ENCODE measurements at places on chromosomes 4 and X.

DNA sequence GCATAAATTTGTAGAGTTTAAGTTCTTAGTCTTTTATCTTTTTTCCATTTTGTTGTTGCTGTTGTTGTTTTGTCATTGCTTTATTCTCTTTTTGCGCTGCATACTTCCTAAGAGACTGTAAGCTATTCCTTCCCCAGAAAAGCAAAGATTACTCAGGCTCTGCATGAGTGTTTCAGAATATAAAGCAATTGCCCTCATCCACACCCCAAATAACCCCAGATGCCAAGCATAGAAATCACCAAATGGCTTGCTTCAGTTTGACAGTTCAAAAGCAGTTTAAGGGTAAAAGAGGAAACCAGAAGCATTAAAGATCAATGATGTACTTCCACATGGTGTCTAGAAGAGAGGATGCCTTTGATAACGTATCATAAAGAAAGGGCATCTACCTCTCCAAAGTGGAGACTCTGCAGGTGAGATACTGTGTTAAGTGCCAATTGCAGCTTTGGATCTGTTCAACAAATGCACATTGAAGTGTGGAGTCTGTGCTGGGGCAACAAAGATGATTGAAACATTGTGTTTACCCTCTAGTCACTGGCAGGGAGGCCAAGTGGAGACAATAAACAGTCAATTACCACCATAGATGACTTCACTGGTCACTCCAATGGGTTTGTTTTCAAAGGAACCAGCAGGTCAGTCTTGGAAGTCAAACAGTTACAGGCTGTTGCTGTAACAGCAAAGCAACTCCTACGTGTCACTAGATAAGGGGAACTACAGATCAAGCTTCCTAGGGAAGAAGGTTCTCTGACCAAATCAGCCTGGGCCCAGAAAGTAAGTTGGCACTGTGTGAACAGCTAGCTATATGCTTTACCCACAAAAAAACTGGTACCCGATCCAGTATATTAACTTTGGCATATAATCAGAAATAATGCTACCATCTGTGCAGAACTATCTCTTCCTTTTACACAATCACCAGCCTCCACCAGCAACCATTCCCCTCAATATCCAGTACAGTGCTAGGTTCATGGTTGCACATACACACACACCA lies 40.6 kb upstream of the IL21 start:
- peak; percentile 9 for DNase-seq

DNA sequence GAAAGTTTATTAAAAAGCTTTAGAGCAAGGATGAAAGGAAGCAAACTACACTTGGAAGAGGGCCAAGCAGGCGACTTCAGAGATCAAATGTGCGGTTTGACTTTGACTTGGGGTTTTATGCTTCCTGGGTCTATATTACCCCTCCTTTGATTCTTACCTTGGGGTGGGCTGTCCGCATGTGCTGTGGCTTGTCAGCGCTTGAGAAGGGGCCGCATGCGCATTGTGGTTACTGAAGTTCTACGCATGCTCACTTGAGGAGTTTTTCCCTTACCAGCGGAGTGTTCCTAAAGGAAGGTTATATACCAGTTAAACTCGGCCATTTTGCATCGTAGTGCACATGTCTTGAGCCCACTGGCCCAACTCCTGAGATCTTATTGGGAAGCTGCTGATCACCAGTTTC lies 9.9 kb downstream of the ZNF157 start:
- DNase-seq = no peak

DNA sequence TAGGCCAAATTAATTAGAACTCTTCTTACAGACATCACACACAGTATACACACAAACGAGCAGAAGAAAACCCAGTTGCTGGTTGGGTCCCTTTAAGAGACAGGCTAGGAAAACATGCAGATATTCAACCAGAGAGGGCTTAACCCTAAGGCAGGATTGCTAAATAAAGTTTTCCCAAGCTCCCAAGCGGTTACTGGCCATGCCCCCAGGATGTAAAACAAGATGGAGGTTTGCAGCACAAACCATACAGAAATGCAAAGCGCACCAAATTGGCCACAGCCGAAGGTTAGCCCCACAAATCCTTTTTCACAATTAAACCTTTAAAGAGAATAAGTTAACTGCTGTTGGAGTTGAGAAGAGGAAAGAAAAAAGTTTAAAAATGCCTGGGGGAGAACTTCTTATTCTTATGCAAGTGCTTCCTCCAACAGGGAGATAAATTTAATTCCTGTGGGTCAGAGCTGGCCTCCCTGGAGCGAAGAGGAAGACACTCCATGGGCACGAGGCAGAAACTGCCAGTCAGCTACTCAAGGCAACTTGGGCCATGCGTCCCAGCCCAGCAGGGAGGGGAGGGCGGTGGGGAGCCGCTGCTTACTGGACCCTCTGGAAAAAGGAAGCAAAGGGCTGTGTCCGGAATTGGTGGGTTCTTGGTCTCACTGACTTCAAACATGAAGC lies 167.6 kb upstream of the ARSJ start:
- no peak for DNase-seq

DNA sequence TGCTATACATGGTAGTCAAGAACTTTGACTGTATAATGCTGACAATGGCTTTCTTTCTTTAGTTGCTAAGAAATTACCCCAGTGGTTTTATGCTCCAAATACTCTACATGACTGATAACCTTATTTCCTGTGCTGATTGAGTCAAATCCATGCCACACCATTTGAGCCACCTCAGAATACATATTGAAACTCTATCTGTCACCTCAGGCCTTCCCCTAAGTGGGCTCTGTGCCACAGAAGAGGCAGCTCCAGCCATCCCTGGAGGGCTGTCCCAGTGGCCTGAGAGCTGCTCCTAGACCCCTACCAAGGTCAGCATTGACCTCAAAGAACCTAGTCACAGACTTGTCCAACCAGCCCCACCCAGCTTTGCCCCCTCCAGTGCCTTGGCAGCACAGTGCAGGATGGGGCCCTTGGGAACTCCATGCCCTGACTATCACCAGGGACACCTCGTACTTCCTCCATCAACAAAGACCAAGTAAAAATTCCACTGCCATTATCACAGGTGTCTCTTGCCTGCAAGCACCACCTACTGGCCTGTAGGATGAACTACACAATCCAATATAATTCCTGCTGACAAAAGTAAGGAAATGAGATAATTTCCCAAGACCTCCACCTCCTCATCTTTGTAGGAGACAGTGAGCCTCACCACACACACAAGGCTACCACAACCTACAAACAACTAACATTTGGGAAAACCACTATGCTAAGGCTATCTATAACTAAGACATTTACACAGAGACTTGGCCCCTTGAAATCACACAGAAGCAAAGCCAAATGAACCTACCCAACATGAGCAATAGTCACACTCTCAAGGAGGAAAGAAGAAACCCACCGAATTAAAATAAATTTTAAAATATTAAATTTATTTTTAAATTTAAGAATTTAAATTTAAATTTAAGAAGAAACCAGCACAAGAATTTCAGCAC lies 239.9 kb downstream of the NKX6-1 start:
- DNase-seq = peak; percentile 10

- DNase-seq = no peak
Measured at GRCh38 chrX:13081395-13082205, 37.2 kb upstream of the FAM9C start.

- DNase-seq = no peak
Measured at GRCh38 chr4:83080561-83080960, 34.0 kb downstream of the PLAC8 start.

DNA sequence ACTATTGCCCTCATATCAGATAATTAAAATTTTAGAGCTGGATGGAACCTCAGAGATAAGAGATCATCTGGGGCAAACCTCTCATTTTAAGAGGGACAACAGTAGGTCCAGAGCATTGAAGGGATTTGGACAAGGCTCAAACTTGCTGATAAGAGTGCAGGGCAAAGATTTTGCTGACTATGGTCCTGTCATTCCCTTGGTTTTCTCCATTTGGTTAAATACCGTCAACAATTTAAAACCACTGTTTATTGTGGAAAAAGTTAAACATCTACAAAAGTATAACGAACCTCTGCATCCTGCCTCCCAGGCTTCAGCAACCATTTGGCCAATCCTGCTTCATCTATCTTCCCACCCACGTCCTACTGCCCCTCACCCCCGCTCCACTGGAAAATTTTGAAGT lies 10.7 kb upstream of the KIT start:
- DNase-seq = no peak

DNA sequence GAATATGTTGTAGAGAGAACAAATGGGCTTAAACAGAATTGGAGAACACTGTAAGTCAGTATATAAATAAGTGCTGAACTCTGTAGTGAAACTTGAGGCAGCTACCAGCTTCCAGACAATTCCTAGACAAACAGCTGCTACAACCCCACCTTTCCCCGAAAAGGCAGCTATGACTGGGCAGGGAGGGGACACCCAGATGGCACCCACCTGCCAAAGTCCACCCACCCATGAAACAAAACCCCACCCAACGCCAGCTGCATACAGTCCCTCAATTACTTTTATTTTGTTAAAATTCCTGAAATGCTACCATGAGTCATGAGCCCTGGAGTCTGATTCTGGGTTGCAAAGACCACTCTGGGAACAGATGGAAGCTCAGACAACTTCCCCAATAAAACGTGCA lies 24.4 kb downstream of the RELL1 start:
- peak; percentile 88 for DNase-seq

DNA sequence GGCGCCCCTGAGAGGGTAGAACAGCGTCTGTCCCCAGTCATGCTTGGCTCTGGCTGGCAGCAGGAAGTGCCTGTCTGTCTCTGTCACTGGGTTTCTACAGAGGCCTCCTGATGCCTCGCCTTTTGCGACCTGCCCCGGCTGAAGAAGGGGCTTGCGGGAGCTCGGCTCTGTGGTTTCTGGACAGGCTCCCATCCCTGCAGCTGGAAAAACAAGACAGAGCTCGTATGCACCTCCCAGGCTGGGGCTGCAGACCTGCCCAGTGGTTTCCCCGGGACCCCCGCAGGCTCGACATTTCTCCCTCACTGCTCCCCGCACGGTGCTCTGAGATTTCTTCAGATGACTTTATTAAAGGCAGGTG lies 57.0 kb upstream of the SORCS2 start:
- peak; percentile 39 for DNase-seq

DNA sequence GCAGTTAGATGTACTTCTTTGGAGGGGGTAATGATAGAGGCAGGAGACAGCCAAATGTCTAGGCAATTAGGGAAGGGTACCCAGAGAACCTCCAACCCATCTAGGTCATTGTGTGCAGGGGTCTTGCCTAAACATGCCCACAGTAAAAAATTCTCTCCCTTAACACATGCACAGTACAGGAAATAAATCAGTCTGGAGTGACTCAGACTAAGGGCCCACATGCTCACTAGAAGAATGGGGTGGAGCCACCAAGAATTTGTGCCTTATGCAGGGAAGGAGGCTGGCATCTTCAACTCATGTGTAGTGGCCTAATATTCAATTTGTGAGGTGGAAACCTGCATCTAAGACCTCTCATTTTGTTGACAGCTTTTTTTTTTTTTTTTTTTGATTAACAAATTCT lies 945.3 kb upstream of the GRIA3 start:
- DNase-seq = peak; percentile 0

DNA sequence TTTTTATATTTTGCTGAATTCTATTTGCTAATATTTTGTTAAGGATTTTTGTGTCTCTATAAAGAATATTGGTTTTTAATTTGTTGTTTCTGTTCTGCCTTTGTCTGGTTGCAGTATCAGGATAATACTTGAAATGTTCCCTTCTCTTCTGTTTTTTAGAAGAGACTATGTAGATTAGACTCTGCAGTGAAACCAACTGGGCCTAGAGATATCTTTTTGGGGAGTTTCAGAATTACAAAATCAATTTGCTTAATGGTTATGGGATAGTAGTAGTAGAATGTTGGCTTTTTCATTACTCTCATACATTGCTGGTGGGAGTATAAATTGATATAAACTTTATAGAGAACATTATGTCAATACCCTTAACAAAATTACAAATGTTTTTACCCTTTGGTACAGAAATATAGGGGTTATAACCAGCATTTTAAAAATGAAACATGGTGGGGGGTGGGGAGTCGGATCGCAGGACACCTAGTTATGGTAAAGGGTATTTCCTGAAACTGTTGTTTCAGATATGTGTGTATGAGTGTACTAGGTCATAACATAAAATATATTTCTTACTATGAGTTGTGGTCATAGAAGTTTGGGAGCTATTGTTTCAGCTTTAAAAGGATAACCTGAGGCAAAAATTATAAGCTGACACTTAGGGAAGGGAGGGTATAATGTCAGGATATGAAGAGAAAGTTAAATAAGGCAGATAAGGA lies 29.0 kb downstream of the CLOCK start:
- DNase-seq = no peak
